ENCODE measurements at places on chromosomes 2 and 18.

DNA sequence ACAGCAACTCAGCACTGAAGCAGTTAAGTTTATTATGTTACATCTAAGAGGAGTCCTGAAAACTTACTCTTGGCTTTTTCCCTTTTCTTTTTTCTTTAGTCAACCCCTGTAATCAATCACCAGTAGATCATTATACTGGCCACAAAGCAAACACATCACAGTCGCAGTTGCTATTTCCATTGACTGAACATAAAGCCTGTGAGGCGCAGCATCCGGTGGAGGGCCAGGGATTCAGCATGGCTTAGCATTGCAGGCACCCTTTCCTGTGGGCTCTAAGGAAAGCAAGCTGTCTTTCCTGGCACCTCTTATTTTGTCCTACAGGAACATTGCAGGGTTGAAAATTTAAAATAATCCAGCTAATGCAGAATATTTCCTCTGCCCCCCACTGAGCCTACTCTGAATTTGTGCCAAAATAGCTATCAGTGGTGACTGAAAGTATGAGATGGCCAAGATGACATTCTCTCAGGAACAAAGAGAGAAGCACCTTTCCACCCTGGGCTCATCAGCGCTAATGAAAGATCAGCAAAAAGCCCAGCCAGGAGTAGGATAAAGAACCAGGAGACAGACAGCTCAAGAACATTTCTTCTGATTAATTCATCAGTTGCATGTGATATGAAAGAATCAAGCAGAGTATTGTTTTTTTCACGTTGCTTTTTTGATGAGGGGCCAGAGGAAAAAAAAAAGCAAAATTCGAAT, 85.3 kb upstream of the SULT1C3 start:
- no peak for DNase-seq

DNA sequence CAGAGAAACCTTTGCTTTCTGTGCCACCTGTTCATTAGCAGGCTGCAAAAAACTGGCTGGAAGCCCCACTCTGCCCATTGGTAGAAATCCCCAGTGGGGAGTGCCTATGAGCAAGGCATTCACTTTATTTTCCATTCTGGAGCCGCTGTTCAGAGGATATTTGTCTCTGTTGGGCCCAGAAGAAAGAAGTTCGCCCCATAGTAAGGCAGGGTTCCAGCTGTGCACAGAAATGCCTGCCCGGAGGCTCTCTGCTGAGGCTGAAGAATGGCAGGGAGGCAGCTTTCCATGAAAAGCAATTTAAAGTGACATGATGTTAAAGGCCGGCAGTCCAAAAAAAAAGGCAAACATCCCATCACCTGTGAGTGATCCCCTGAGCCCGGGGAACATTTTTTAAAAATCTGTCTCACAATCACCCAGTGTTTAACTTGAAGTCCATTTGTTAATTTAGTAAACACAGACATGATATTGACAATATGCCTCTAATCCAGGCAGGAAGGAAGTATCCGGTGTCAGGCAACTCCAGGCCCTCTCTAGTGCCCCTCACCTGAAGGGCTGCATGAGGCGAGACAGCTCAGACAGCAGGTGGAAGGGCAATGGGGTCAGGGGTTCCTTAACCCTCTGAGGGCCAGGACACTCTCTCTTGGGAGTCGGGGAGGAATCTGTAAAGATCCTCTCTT, 265.1 kb upstream of the SIX2 start:
- DNase-seq: no peak

DNA sequence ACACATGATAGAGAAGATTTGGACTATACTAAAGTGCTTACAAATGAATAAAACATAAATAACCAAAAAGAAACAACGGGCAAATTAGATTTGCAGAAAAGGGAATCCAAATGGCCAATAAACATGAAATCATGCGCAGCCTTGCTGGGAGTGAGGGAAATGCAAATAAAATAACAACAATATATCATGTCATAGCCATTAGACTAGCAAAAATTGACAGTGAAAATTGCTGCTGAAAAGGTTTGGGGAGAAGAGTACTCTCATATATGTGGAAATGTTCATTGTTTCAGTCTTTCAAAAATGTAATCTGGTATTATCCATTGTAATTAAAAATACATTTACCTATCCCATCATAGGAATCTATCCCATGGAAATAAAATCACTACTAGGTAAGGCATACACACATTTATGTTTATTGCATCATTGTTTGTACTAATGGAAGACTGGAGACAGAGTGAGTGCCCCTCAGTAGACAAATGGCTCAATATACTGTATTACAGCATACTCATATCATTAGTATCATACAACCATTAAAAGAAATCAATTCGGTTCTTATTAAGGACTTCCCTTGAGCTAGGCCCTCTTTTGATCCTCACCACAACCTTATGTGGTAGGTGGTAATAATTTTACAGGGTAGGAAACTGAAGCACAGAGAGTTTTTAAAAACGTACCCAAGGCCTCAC, 94.1 kb upstream of the MSTN start:
- no peak for DNase-seq

- no peak for DNase-seq
These were observed 21.1 kb downstream of the BIRC6 start for GRCh38 chr2:32377928-32378327.

DNA sequence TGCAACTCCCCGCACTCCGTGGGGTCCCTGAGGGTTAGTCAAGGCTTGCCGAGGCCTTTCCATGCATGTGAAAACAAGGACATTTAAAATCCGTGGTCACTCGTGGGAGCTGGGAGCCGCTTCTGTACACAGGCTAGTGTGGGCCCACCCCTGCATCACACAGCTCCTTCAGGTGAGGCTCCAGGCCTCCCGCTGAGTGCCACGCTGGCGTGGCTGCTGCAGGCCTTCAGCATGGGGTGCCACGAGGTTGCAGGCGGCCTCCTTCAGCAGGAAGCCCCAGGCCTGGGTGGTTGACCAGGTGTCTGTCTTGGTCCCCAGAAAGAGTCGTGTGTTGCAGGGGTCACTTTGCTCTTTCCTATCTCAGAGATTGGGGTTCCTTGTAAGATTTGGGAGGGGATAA, 6.6 kb downstream of the KLHL30 start:
- DNase-seq: no peak

GRCh38 chr2:8242739-8243138, 439.1 kb upstream of the ID2 start:
- DNase-seq: no peak

DNA sequence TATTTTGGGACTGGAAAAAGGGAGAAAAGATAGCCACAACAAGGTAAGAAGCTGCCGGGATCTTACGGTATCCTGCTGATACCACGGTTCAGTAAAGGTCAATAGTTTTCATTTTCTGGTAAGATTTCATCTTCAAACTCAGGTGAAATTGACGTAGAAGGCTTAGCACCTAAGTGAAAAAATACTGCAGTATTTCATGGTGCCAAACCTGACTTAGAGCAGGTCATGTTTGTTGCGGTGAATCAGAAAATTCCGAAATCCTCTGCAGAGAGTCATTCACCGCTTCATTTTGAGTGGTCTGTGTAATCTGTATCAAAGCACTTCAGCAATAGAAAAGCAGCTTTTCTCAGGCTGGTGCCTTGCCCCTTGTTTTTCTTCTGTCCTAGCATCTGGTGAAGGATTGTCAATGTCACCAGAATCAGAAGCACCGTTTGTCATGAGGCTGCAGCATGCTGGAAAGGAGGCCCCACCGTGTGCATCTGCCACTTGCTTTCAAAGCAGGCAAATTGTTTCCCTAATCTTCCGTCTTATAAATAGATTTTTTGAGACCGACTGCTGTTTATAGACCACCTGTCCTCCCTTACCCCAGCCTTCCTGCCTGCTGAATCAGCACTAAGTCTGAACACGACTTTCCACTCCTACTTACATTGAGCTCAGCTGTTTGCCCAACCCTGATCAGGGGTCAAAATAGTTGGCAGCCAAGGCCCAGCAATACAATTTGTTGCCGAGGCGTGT, 156.3 kb downstream of the EML6 start:
- DNase-seq: no peak

GRCh38 chr18:43650426-43650825, 373.1 kb upstream of the SYT4 start:
- no peak for DNase-seq

- no peak for DNase-seq
These were observed 156.0 kb downstream of the GBX2 start for GRCh38 chr2:236012155-236012554.

DNA sequence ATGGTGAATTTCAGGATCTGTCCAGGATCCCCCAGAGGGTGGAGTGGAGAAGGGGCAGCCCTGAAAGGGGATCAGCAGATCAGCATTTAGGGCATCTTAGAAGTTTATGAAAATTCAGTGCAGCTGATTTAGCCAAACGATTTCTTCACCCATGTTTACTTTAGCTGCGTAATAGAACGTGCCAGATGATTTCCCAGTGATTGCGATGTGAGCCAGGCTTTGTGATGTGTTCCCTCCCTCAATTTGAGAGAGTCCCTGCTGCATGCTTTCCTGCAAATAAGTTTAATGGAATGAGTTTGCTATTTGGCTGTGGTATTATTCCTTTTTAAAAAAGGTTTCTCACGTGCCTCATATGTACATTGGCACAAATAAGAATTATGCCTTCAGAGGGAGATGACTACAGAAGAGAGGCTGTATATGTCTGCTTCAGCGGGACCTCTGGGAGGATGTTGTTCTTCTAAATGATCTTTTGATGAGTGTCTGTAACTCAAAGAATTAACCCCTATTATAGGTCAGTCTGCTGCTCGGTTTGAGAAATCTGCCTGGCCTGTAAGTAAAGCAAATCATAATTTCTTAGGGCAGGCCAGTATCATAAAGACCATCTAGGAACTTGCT, 111.9 kb downstream of the MRO start:
- no peak for DNase-seq

GRCh38 chr2:172464400-172465129, 37.2 kb downstream of the ITGA6 start:
- no peak for DNase-seq

DNA sequence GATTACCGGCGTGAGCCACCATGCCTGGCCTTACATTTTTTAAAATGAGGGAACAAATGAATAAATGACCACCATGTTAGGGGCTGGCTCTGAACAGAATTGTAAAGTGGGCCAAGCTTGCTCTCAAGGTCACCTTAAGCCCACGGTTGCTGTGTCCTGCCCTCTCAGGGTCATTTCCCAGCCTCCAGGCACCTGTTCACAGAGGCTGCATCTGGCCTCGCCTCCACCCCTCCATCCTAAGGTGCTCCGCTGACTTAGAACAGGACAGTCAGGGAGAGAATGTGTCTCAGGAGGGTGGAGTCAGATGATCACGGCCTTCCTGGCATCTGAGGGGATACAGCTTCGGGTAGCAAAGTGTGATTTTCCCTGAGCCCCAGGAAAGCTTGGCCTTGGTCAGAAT, 7.3 kb downstream of the SFTPB start:
- no peak for DNase-seq

GRCh38 chr2:85830645-85831044, 58.1 kb downstream of the ST3GAL5 start:
- no peak for DNase-seq

DNA sequence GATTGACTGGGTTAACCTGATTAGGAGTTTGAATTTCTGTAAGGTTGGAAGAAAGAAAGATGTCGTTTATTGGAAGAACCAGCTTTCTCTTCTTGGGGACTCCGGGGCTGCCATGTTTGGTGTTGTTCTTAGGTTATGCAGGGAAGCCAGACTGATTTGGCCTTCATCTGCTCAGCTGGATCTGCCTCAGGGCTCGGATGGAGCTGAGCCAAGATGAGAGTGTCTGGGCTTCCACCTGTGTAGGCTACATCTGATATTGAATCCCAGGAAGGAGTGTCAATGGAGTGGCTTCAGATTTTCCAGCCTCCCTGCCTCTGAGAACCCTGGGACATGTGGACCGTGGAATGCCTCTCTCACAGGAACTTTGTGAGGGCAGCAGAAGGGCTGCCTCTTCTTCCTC, 126.1 kb downstream of the WDSUB1 start:
- DNase-seq: no peak

DNA sequence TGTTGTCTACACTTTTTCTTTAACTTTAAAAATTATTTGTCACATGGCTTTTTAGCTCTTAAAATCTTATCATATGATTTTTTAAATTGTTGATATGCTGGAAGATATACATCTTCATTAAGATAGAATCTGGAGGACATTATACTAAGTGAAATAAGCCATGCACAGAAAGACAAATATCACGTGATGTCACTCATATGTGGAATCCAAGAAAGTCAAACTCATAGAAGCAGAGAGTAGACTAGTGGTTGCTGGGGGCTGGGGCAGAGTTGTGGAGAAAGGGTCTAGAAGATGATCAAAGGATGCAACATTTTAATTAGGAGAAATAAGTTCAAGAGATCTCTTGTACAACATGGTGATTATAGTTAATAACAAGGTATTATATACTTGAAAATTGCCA, 280.9 kb downstream of the GULP1 start:
- DNase-seq: no peak

DNA sequence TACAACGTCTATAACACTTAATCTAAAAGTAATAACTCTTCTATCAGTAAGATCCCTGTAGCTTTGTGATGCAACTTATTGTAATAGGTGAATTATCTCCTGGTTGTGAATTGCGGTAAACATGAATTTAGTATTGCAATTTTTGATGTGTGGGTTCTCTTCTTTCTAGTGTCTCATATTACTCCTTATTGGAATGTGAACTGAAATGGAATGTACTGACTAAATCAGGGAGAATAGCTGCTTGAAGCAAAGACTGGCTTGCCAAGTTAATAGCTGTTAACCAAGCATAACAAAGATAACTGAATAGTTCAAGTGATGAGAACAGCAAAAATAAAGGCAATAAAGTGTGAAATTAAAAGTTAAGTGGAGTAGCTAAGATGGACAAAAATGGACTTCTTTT, 60.5 kb upstream of the TFPI start:
- DNase-seq: no peak

DNA sequence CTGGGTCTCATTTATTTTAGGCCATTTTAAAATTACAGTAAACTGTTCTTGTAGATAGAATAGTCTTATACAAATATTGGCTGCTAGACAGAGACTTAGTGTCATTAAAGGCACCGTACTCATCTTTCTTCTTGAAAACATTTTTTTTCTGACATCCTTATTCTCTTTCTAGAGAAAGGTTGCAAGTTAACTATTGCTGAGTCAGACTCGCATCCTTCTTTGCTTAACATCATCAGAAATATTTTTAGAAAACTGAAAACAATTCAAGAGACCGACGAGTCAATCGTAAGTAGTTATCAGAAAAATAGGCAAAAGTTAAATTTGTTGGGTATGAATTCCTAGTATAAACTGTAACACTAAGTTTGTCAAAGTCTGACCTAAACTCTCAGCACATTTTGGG, 72.2 kb downstream of the HNMT start:
- DNase-seq: no peak

- no peak for DNase-seq
These were observed 334.1 kb downstream of the RIT2 start for GRCh38 chr18:42781298-42781815.

GRCh38 chr2:208064220-208064961, 39.1 kb upstream of the PLEKHM3 start:
- peak; percentile 56 for DNase-seq

GRCh38 chr2:145157741-145158591, 638.0 kb upstream of the ZEB2 start:
- DNase-seq: no peak

GRCh38 chr2:216116418-216116817, 7.3 kb downstream of the XRCC5 start:
- no peak for DNase-seq

GRCh38 chr18:34965566-34965965, 75.6 kb upstream of the MAPRE2 start:
- no peak for DNase-seq

Measured in hematopoietic multipotent progenitor cell treated with erythropoietin and hydrocortisone succinate and interleukin-3 and kit ligand, for 15 days (in vitro differentiated cells).